ENCODE measurements at places on chromosomes 4 and X.

- no peak for DNase-seq
Measured at GRCh38 chr4:10002278-10002677, 19.0 kb downstream of the SLC2A9 start.

GRCh38 chr4:48261281-48261680 lies 8.4 kb downstream of the TEC start:
- DNase-seq = no peak

DNA sequence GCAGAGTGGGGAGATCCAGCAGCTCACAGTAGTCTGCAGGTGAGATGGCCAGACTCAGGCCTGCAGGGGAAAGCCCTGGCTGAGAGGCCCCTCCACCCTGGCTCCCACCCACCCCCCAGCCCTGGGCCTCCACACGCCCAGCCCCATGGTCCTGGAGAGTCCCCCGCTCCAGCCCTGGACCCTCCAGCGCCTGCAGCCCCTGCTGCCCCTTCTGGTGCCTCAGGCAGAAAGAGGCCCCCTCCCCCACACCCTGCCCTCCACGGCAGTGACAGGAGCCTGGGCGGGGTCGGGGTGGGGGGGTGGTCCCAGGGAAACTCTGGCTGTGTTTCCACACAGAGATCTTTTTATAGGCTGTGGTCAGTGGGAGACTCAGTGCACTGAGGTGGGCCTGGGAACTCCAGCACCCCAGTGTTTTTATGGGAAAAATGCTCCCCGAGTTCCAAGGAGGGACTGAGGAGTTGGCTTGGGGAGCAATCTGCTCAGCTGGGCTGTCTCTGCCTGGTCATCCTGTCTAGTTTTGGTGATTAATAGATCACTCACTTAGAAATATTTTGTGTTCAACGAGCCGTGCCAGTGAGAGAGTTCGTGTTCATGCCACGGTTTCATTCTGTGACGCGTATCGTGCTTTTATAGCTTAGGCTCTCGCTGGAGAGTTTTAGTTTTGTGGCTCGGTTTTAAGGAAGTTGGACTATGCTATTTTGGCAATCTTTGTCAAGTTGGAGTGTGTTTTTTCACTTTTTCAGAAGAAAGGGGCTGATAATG lies 53.1 kb upstream of the HGFAC start:
- DNase-seq = no peak

DNA sequence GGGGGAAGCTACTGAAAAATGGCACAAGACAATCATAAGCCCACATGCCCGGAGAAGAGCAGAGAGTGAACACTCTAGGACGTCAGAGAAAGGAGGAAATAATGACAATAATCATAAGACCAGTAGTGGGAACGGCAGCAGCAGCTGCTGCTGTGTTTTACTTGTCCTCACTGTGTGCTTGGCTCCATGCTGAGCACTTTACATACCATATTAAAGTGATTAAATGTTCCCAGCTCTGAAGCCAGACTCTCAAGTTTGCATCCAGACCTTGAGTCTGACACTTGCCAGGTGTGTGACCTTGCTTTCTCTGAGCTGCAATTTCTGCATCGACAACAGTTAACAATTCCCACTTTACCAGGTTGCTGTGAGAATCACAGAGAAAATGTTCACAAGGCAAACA lies 255.4 kb downstream of the SPANXN1 start:
- DNase-seq = no peak

DNA sequence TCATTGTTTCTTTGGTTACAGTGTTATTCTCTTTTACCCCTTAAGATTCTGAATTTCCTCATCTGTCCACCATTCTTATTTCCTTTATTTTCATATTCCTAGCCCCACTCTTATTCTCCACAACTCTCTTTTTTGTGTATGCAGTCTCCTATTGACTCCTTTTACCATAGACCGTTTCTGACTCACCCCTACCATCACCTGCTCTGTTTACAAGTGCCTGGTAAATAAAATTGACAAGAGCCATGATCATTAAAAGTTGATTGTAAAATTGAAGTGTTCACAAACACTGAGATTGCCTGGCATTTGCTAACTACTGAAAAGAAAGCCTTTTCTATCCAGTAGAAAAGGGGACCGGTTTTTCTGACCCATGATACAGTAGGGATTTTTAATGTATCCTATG lies 54.4 kb downstream of the MRPL1 start:
- no peak for DNase-seq

DNA sequence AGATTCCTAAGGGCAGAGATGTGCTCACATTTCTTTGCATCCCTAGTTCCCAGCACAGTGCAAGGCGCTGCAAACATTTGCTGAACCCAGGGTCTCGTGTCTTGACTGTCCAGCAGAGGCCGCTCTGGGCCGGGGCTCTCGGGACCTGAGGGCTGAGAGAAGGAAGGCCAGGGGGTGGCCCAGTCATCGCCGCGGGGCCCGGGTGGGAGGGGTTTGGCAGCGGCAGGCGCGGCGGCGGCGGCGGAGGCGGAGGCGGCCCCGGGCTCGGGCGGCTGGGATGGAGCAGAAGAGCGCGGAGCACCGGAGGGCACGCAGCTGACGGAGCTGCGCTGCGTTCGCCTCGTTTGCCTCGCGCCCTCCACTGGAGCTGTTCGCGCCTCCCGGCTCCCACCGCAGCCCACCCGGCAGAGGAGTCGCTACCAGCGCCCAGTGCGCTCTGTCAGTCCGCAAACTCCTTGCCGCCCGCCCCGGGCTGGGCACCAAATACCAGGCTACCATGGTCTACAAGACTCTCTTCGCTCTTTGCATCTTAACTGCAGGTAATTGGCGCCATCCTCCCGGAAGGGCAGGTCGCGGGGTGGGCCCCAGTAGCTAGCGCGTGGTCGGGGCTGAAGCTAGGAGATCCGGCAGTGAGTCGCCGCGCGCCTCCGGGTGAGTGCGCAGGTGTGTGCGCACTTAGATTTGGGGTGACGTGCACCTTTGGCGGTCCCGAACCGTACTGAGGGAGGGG lies at the start of gene PARM1:
PARM1 (plus strand) TSS at position 285 of the 730 bp plus-strand sequence; CDS start at position 497, 212 bp downstream.
- DNase-seq = peak; percentile 43

DNA sequence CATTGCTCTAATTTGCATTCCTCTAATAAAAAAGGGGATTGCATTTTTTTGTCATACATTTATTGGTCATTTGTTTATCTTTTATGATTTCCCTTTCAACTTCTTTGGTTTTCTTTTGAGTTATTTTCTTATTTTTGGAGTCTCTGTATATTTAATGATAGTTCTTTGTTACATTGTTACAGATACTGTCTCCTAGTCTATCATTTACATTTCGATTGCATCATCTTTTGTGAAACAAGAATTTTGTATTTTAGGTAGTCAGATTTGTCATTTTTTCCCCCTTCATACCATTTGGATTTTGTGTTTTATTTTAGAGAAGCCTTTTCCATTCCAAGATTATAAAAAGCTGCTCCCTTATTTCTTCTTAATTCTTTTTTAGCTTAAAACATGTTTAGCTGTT lies 37.1 kb downstream of the SNX25 start:
- no peak for DNase-seq

DNA sequence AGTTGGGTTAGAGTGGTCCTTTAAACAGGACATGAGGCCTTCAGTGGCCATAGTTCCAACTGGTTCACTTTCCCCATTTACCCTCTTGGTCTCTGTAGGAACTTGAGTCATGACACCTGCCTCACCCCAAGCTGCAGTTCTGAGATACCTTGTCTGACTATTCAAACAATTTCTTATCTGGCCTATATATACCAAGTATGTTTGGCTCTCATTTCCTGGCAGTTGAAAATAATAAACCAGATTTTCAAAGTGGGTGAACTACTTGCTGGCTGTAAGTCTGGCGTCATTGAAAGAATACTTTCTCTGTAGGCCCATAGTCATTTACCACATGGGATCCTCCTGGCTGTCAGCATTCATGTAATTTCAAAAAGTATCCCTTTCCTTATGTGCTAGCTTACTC lies 228.8 kb downstream of the SHROOM3 start:
- DNase-seq = no peak

- no peak for DNase-seq
Measured at GRCh38 chrX:22748093-22748999, 251.4 kb upstream of the DDX53 start.

GRCh38 chrX:132470831-132471230 lies 18.0 kb downstream of the MBNL3 start:
- DNase-seq = no peak

- DNase-seq = no peak
Measured at GRCh38 chrX:45783002-45783401, 582.3 kb upstream of the DIPK2B start.

DNA sequence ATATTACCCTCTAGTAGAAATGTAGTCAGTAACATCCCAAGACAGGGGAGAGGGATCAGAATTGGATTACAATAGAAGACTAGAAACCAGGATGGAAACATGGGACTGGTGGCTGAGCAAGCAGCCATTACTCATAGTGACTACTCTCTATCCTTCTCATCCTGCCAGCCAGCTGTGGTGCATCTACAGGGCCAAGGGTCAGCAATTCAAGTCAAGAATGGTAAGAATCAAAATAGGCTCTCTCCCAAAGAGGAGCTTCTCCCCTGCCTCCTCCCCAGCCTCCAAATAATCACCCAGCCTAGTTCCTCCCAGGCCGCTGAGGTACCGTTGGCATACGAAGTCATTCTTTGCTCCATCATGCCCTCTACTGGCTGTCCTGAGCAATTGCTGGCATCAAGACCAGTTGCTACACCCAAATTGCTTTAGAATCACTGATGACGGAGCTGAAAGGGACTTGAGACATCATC lies 19.4 kb downstream of the AWAT2 start:
- no peak for DNase-seq

DNA sequence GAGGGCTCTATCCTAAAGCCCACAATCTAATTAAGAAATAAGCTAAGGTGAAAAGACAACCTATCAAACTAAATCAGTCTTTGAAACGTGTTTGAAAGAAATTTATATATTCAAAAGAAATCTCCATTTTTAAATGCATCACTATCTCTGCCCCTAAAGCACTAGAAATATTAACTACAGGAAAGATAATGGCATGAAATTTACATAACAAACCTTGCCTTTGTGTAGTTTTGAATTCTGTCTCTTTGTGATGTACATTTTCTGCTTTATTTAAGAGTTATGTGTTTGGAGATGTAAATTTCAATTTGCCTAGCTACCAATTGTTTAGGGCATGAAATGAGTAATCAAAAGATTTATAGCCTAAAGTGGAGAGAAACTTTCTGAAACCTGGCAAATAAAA lies 286.1 kb upstream of the TBX22 start:
- DNase-seq = no peak

- no peak for DNase-seq
Measured at GRCh38 chr4:41507291-41507947, 30.5 kb upstream of the LIMCH1 start.

DNA sequence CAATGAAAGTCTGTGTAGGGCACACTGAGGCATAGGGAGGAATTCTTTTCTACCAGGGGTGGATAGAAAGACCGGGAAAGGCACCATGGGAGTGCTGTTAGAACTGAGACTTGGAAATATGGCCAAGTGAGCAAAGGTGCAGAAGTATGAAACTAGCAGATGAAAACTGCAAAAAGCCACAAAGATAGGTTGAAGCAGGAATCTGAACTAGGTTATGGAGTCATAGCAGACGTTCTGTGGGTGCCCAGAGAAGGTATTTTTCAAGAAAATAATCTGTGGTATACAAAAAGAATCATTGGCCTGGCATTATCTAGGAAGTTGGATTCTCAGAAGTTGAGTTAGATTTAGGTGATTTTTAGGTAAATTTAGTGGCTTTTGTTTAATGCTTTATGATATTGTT lies 48.5 kb downstream of the SMAD1 start:
- no peak for DNase-seq

GRCh38 chrX:115892787-115893671 lies 277.5 kb upstream of the AGTR2 start:
- peak; percentile 74 for DNase-seq

DNA sequence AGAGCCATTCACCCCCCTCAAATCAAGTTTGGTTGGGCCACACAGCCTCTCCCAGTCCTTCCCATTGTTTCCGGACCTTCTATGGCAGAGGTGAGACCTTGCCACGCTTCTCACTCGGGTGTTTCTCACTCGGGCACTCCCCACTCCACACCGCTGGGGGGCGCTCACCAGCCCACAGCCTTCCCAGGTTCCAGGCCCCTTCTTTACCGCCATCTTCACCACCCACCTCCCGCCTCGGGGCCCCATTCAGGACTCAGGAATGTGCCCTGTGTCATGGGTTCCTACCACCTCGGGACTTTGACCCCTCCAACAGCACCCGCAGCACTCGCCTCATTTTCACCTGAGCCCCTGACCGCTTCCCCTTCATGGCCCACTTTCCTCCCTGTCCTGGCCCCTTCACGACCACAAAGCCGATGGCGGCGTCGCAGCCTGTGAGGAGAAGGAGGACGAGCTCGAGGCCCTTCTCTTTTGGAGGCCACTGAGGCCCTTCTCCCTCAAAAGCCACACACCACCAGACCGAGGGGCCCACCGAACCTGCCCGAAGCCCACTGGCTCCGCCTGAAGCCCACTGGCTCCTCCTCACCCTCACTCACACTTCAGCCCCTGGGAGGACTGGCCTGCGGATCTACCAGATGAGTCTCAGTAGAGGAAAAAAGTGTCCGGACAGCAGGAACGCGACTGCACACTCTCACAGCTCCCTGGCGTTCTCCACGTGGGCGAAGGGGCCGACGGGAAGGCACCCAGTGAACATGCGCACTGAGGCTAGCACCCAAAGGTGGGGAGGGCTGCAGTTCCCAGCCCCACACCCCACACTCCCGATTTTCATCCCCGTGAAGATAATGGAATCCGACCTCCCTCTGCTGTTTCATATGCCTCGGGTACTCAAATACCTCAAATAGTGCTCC lies at the start of gene PAGE1:
PAGE1 (minus strand) TSS at position 709 of the 905 bp plus-strand sequence. CDS start 1,214 bp downstream, outside the sequence.
- no peak for DNase-seq

DNA sequence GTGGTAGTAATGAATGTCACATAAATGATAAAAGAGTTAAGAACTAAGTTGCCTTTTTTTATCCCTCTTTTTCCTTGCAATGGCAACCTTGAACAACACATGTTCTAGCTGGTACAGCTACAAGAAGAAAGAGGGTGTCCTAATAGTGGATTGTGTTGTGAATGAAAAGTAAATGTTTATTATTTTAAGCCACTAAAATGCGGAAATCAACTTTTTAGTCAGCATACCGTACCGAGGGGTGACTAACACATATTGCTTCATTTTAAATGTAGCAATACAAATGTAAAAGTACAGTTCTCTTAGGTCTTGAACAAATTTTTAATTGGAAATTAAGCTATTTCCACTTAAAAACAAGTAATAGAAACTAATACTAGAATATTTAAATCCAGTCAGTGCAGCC lies 17.7 kb upstream of the AP1AR start:
- DNase-seq = no peak

DNA sequence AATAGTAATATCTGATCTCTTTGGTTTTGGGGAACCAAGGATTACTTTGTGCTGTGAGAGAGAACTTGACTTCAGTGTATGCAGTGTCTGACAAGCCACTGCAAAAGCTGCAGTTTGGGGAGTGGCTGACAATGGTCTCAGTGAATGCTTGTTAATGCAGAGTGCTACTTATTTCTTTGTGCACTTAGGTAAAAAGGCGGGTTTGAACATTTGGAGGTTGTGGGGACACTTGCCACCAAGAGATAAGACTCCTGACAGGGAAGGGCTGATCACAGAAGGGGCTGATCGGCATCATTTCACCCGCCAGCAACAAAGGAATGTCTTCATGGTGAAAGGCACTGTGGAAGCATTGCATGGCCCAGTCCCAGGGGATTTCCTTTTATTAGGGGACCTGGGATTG lies 28.6 kb upstream of the USP46 start:
- DNase-seq = no peak

GRCh38 chrX:27404366-27404765 lies 58.8 kb downstream of the PPP4R3C start:
- no peak for DNase-seq
